ENCODE measurements at places on chromosomes 5 and 9.
A peak's percentile ranks its signal among the peaks of the same experiment; 100 is the strongest.

- DNase-seq, result no peak
Measured at GRCh38 chr9:36399980-36400331, at the start of gene RNF38. TSS of gene RNF38 (minus strand) at chr9:36400269. CDS start at chr9:36400108, 161 bp downstream.

DNA sequence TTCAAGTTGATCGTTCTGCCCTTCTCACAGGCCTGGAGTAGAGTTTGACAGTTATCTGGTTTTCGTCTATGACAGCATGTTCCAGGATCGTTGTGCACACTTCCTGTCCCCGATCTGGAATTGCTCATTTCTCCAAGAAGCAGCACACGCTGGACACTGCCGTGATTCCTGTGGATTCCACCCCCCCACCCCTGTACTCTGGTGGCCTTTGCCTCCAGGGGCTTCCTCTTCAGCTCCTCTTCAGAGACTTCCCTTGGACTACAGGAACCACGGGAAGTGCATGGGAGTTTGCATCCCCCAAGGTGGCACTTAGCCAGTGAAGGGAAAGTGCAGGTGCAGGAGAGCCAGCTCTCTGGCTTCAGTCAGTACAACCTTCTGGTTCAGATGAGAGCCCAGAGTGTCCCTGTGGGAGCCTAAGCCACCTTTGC is 160.7 kb downstream of the CACNA1B start:
- no peak for DNase-seq

DNA sequence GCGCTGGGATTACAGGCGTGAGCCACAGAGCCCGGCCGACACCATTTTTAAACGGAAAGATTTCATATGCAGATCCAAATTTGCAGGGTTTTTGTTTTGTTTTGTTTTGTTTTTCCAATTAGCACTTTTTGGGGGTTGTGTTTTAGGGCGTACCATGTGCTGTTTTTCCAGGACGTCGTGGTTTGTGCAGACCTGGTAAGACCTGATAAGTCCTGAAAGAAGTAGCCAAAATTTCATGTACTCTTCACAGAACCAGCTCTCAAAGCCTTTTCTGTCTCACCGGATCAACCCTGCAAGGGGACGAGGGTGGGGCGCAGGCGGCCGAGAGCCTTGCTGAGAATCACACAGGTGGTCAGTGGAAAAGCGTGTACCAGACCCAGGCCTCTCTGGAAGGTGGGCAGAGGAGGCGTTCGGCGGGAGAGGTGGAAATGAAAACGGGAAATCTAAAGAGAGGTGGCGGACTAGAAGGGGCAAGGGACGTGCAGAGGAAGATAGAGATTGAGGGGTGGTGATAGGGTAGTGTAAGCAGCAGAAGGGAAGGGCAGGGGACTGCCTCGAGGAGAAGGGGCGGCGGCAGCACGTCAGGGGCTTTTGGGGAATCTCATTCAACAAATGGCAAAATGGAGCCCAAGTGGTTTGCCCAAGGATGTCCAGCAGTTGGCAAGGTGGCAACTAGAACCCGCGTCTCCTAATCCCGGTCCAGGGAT is 1.1 kb upstream of the FAF2 start:
- DNase-seq, result no peak

- no peak for DNase-seq
Measured at GRCh38 chr5:113213551-113214425, 221.0 kb downstream of the TSSK1B start.

GRCh38 chr5:139676951-139677735 is 29.0 kb downstream of the CXXC5 start:
- DNase-seq, result no peak

DNA sequence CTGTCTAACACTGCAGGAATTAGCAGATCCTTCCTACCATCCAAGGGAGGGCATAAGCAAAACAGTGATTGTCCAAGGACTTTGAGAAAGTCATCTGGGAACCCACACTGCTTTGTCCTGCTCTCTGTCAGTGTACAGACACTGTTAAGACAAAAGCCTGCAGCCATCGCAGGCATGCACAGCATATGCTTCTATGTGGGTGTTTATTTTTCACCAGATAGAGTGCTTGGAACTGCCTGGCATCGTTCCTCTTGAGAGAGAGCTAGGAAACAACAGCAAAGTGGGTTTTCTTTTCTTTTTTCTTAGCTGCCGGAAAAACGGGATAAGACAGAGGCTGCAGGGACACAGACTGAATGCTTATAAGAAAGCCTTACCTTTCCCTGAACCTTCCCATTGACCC is 212.3 kb downstream of the ICE1 start:
- DNase-seq, result no peak

- no peak for DNase-seq
Measured at GRCh38 chr5:150401376-150402228, 11.1 kb downstream of the CD74 start.

DNA sequence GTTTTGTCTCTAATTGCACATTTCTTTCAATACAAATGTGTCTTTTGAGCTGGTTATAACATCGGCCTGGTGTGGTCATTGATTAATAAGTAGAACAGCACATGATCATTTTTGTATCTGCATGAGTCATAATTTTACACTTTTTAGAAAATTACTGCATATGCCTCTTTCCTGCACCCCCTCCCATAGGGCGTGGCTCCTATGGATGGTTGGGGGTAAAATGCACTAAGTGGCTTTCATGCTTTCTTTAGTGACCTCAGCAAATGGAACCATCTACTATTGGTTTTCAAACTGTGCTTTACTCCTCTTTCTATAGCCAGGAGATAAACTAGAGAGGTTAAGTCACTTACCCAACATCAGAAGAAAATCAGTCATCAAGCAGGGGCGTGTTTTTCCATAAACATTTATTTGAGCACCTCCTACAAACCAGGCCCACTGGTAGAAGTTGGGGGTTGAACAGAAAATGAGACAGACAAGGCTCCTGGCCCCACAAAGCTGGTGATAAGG is 3.8 kb downstream of the ANXA6 start:
- DNase-seq, result no peak

GRCh38 chr5:13976223-13976622 is 31.7 kb upstream of the DNAH5 start:
- DNase-seq, result no peak

DNA sequence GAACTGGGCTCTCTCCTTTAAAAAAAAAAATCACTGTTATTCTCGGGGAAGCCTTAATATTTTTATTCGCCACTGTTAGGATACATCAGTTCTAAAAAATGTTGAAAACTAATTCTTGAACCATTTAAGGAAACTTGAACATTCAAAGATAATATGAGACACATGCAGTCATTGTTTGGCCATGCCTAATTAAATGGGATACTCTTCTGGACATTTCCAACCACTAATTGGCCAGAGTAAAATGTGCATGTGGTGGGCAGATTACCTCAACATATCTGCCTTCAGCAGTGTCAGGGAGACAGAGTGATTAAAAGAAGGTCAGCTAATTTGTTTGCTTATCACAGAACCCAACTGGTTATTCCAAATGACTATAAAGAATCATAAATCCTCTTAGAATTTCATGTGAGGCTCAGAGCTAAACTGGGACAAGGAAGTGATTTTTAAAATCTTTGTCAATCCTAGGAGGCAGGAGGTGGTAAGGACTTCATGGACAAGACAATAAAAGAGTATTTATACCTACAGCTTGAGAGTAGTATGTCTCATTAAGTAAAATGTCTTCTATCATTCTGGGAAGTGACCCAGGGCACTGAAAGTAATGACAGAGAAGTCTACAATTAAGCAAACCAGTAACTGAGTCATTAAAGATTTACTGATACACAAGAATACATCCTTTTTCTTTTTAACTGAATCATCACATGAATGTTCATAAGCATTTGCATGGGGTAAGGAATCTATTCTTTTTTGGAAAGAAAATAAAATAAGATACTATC is 242.9 kb upstream of the TRPM3 start:
- DNase-seq, result no peak

DNA sequence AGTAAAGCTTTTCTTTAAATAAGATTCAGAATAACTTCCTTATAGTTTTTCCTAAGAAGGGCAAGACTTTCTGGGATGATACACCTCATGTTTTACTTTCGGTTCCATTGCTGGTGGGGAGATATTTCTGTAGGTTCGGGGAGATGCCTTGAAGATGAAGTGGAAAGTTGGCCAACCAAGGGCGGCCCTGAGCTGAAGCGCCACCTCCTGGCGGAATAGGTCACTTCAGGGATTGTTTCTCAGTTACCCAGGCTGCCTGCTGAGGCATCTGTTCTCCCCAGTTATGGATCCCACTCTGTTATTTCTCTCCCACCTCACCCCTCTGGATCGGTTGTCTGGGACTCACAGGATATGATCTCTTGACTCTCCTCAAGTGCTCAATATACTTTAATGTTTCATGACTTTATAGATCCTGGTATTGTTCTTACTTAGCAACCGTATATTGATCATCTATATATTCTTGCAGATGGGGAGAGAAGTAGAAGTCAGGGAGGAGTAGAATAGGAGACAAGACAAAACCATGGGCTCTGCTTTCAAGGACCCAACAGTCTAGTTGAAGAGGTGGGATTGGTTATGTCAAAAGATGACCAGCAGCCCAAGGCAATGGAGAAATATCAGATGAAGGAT is 23.4 kb downstream of the MEGF10 start:
- DNase-seq, result no peak

DNA sequence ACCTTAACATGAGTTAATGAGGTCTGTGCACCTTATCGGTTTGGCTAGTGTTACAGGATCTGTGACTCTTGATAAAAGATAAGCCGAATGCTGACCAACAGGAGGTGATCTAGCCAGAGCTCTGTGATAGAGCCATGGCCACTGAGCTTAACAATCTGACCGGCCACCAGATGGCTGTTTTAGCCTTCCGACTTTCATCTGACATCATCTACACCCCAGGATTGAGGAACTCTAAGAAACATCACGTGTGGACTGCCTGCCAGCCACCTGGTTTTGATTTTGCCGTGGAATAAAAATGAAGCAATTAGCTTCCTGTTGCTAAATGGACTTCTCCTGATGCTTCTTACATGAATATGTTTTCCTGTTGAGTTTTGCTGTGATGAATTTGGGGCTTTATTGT is 281.3 kb downstream of the CEMIP2 start:
- no peak for DNase-seq

GRCh38 chr9:3028535-3028934 is 184.6 kb upstream of the PUM3 start:
- DNase-seq, result no peak

GRCh38 chr5:59342181-59342580 is 551.3 kb downstream of the PDE4D start:
- DNase-seq, result no peak

GRCh38 chr5:94793113-94793815 is 174.8 kb downstream of the SLF1 start:
- peak; percentile 63 for DNase-seq

GRCh38 chr5:72472666-72473422 is 34.4 kb downstream of the ZNF366 start:
- peak; percentile 72 for DNase-seq

DNA sequence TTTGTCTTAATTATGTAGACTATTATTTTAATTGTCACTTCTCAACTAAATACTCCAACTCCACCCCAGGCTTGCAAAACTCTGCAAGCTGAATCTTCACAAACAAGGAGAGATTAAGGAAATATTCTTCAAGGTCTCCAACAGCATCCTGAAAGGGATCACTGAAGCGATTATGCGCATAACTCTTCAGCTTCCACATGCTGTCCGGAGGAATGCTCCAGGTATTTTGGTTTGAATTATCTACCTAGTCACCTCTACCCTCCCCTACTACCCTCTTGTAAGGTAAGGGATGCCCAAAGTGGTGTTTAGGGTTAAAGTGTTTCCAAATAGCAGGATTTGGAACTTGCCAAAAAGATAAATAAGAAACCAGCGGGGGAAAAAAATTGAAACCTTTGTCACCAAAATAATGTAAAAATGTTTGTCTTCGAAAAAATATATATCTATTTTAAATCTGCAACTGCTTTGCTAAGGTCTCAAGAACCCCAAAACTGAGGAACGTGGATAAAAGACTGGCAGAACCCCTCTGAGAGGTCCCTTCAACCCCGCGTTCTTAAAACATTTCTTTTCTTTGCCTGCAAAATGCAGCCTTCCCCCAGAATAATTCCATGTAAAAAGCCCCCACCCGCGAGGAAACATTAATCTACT is 11.6 kb downstream of the PTCH1 start:
- no peak for DNase-seq

- DNase-seq, result no peak
Measured at GRCh38 chr5:134175921-134176510, 734 bp downstream of the SKP1 start.

DNA sequence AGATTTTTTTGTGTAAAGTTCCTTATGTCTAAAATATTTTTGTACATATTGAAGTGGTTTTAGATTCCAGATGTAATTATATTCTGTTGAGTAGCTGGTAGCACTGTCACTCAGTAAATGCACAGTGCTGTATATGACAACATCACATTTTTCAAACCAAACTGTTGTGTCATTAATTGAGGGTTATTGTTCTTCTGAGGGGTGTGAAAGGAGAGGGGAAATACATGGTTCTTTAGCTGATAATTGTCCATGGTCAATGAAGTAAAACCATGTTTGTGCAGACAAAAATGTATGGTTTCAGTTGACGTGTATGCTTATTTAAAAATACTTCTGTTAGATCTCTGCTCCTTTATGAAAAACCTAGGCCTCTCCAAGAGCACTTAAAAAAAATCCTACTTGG is 3.3 kb downstream of the ZNF462 start:
- DNase-seq, result no peak

GRCh38 chr5:56412601-56413379 is 179.7 kb upstream of the ANKRD55 start:
- peak; percentile 54 for DNase-seq

- no peak for DNase-seq
Measured at GRCh38 chr5:18329328-18329727, 695.1 kb downstream of the TAF11L14 start.

DNA sequence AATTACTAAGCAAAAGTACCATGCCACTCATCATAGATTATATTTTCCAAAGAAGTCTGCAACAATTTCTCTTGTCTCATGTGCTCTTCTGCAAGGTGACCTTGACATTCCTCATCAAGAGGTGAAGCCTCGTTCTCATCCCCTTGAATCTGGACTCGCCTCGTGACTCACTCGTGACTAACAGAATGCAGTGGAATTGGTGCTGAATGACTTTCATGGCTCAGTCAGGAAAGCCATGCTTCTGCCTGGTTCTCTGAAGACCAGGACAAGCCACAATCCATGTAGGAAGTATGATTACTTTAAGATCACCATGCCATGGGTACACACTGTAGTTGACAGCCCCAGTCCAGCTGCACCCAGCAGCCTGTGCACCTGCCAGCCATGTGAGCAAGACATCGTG is 335.8 kb downstream of the GADD45G start:
- DNase-seq, result no peak

DNA sequence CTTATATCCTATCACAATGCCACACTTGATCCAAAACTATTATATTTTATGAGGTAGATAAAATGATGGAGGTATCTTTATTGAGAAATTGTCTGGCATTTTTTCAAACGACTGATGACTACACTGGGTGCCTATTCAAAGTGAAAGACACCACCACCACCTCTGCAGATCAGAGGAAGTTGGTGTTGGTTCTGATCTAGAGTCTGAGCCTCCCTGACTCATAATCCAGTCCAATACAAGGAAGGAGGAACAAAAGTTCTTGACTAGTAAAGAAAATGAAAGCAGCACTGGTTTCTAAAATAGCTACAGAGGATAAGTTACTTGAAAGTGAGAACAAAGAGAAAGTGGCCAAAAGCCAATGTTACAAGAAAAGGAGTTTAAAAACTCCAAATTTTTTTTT is 139.9 kb downstream of the RFX3 start:
- DNase-seq, result peak; percentile 5
